ENCODE measurements at places on chromosomes 11 and 22.

GRCh38 chr22:29375398-29376076, 12.8 kb downstream of the AP1B1 start:
- ATAC-seq, result no peak

GRCh38 chr11:125903711-125904659, at the start of gene DDX25:
Gene DDX25, plus strand, starts transcription at chr11:125904508. Its CDS starts 10 bp downstream, at chr11:125904518.
- ATAC-seq, result no peak

DNA sequence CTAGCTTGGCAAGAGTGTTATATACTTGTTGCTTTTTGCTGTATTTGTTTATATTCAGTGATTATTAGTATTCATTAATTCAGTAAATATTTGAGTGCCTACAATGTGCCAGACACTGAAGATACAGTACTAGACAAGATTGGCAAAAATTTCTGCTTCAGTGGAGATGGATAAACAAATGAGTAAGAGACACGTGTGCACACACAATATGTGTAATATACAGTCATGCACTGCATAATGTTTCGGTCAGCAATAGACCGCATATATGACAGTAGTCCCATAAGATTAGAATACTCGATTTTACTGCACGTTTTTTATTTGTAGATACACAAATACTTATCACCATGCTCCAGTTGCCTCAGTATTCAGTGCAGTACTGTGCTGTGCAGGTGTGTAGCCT, 104.9 kb upstream of the GAL start:
- no peak for ATAC-seq

DNA sequence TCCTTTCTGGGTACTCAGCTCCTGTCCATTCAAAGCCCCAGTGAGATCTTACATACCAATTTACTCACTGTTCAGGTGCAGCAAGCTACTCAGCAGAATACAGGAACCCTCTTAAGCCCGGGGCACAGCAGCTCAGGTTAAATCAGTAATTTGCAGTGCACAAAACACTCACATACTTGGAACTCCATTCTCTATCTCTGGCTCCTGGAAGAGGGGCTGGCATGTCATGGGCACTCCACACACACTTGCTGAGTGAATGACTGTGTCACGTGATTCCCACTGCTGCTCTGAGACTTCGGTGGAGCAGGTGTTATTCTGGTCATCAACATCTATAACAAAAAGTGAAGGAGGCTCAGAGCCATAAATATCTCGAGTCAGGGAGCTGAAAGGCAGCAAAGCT, 157.3 kb upstream of the BDNF start:
- no peak for ATAC-seq

- ATAC-seq, result no peak
Measured at GRCh38 chr11:108931168-108931567, 266.3 kb downstream of the DDX10 start.

GRCh38 chr22:17371448-17371847, 2.2 kb downstream of the CECR2 start:
- ATAC-seq, result no peak

DNA sequence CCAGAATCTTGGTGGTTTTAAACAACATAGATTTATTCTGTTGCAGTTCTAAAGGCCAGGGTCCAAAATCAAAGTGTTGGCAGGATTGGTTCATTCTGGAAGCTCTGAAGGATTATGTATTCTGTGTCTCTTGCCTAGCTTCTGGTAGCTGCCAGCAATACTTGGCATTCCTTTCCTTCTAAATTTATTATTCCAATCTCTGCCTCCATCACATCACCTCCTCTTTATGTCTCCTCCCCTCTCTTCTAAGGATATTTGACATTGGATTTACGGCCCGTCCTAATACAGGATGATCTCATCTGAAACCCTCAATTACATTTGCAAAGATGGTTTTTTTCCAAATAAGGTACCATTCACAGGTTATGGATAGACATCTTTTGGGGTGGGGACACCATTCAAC, 186.5 kb downstream of the SBF2 start:
- ATAC-seq, result no peak

DNA sequence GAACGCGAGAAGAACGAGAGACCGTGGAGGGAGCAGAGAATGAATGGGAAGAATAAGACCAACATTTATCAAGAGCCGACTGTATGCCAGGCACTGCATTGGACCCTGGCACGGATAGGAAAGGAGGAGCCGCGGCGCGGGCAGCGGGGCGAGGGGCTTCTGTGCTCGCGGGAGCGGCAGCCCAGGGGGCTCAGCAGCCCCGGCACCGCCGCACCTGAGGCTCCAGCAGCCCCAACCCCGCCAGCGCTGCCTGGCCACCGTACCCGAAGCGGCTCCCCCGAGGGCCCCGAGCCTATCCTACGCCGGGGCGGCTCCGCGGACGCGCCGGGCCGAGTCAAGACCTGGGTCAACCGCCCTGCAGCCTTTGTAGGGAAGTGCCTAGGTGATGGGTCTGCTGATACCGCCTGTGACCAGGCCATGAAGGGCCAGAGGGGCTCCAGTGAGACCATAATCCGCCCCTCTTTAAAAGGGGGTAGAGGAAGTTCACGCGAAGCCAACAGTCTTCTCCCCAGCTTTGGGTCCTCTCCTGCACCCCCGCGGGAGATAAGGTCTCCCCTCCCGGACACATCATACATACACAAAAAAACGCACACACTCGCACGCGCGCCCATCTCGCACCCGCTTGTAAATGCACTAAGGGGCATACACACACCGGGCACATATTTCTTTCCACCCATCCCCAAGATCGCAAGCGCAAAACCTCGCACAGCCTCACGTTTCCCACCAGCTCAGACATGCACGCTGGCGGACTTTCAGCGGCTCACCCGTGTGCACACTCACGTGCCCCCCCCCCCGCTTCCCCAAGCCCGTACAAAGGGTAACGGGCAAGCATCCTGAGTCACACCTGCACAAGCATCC, 935 bp upstream of the RTN4RL2 start:
- peak; percentile 25 for ATAC-seq

- ATAC-seq, result no peak
Measured at GRCh38 chr11:17668166-17668565, 51.2 kb upstream of the MYOD1 start.

Measured in stimulated activated memory B cell treated with anti-CD40 and anti-IgM and Interleukin-4, amounts not matched to agents 10 μg/mL and 1 μg/mL and 100 μg/mL, for 72 hours (primary cell).